ENCODE measurements at places on chromosomes 12 and 14.

- no peak for DNase-seq
Observed at GRCh38 chr12:12302976-12303375, 36.1 kb upstream of the LRP6 start.

GRCh38 chr14:102537981-102538601, 28.5 kb upstream of the ANKRD9 start:
- no peak for DNase-seq

DNA sequence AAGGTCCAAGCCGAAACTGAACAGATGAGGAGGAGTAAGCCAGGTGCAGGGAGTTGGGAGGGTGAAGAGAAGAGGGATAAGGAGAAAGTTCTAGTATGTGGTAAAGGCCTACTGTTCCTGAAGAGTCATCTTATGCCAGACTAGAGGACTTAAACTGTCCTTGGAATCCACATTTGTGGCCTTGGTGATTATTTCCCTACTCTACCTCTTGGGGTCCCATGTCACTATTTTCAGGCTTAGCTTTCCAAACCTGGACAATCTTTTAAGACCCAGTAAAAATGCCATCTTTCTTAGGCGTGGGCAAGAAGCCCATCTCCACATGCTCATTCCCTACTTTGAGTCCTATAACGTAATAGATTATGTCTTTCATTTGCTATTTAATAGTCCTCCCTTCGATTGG, 40.1 kb upstream of the CRY1 start:
- DNase-seq, result no peak

DNA sequence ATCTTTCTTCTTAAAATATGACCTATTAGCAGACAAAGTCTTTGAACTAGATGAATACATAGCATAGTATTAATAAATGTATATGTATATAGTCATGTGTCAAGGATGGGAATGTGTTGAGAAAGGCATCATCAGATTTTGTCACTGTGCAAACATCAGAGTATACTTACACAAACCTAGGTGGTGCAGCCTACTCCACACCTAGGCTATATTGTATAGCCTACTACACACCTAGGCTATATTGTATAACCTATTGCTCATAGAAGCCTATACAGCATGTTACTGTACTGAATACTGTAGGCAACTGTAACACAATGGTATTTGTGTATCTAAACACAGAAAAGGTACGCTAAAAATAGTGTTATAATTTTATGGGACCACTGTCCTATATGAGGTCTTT, 47.6 kb downstream of the PTPN21 start:
- DNase-seq, result no peak

DNA sequence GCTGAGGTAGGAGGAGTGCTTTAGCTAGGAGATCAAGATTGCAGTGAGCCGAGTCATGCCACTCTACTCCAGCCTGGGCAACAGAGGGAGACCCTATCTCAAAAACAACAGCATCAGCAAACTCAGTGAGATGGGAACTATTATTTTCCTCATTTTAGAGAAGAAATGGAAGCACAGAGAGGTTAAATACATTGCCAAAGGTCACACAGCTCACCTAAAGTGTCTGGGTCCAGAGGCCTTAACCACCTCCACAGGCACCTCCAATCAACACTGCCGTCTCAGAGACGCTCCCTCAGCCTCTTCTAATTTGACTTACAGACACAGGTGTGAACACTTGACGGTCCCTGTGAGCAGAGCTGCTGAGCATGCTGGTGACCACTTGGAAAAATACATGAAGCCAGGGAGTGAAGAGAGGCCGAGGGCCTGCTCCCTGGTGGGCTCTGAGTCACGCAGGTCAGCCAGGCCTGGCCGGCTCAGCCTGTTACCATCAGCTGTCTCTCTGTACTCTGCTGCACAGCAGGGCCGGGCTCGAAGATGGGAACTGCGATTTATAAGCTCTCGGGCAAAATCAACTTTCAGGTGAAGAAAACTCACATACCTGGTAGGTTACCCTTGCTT, 77.5 kb upstream of the RASSF3 start:
- DNase-seq, result no peak

Measured in NCI-H345 (cell line).